Stimulated activated CD8-positive, alpha-beta memory T cell treated with anti-CD3 and anti-CD28 coated beads, Interleukin-15, amount 100 ng/mL, for 4 hours (primary cell): ENCODE measurements at places on chromosomes 4 and X.

DNA sequence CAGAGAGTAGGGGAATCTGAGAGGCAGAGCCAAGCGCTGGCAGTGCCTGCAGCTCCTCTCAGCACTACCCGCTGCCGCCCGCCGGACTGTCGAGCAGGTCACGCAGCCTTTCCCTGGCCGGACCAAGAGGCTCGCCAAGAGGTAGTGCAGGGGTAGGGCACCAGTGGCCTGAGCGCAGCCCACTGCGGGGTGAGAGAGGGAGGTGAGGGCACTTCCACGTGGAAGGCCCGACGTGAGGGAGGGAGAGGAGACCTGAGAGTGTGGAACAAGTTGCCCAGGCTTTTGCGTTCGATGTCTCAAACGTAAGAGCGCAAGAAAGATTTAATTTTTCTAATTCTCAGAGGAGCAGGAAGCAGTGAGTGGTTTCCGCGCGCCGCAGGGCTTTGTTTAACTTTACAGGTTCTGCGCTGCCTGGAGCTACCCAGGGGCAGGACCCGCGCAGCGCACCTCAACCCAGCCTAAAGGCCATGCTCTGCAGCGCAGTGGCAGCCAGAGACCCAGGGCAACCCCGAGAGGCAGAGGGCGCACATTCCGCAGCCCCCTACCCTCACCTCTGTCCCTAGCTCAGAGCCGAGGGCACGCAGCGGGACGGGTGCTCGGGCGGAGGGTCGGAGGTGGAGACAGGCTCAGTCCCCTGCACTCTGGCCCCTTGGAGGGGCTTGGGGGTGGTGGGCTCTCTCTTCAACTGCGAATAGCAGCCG is 14.9 kb downstream of the ARHGAP36 start:
- no peak for DNase-seq

DNA sequence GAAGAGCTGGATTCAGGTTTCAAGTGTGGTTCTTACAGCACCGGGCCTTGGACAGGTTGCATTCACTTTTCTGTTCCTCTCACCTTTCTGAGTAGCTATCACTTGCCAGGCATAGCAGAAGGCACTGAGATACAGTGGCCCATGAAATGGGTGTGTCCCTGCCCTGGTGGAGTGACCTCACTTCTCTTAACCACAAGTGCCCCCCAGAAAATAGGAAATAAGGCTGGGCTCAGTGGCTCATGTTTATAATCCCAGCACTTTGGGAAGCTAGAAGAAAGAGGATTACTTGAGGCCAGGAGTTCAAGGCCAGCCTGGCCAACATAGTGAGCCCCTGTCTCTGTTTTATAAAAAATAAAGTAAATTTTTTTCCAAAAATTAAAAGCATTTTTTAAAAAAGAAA is 101.7 kb upstream of the KIT start:
- DNase-seq = no peak

- no peak for DNase-seq
Observed at GRCh38 chrX:431492-432111, 44.9 kb upstream of the PPP2R3B start.

DNA sequence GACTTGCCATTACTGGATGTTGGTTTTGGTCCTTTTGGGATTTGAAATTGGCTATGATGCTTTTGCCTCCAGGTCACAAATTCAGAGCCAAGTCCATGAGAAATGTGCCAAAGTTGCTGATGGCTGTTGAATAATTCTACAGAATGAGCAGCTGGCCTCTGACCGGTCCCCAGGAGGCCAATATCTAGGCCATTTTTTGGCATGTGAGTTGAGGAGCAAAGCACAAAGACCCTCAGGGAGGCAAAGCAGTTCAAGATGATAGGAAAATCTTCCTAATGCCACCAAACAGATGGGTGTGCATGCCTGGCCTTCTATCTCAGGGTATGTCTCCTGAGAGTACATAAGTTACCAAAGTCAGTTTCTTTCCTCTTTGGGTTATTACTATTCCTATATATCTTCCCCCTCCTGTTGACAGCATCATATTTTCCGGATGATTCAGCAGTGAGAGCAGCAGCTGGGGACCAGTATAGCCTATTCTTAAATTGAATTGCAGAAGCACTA is 44.4 kb downstream of the SEL1L3 start:
- DNase-seq = no peak

GRCh38 chr4:141768954-141769353 is 132.6 kb downstream of the IL15 start:
- no peak for DNase-seq

- no peak for DNase-seq
Observed at GRCh38 chr4:107658400-107659336, 61.4 kb downstream of the PAPSS1 start.

- no peak for DNase-seq
Observed at GRCh38 chr4:101689220-101689619, 101.3 kb upstream of the BANK1 start.

GRCh38 chr4:40613456-40613855 is 16.2 kb downstream of the RBM47 start:
- no peak for DNase-seq

GRCh38 chrX:1162119-1162916 is 50.1 kb downstream of the CRLF2 start:
- no peak for DNase-seq

GRCh38 chr4:163866728-163867315 is 372.3 kb downstream of the TMA16 start:
- no peak for DNase-seq

GRCh38 chr4:125368146-125368545 is 53.4 kb downstream of the FAT4 start:
- DNase-seq = no peak

- no peak for DNase-seq
Observed at GRCh38 chr4:85708468-85708867, 233.5 kb downstream of the ARHGAP24 start.

GRCh38 chr4:107388736-107389274 is 331.2 kb downstream of the PAPSS1 start:
- DNase-seq = no peak

DNA sequence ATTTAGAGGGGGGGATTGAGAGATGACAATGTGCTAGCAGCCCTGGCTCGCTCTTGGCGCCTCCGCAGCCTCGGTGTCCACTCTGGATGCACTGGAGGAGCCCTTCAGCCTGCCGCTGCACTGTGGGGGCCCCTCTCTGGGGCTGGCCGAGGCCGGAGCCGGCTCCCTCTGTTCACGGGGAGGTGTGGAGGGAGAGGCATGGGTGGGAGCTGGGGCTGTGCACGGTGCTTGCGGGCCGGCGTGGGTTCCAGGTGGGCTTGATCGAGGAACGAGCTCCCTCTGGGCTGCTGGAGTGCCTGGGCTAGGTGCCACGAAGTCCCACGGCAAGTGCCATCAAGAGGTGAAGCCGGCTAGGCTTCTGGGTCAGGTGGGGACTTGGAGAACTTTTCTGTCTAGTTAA is 6.9 kb downstream of the C4orf46 start:
- DNase-seq = no peak

GRCh38 chr4:20253735-20254409 is 2.2 kb downstream of the SLIT2 start:
- no peak for DNase-seq

GRCh38 chr4:27123123-27123768 is 262.6 kb downstream of the STIM2 start:
- no peak for DNase-seq

DNA sequence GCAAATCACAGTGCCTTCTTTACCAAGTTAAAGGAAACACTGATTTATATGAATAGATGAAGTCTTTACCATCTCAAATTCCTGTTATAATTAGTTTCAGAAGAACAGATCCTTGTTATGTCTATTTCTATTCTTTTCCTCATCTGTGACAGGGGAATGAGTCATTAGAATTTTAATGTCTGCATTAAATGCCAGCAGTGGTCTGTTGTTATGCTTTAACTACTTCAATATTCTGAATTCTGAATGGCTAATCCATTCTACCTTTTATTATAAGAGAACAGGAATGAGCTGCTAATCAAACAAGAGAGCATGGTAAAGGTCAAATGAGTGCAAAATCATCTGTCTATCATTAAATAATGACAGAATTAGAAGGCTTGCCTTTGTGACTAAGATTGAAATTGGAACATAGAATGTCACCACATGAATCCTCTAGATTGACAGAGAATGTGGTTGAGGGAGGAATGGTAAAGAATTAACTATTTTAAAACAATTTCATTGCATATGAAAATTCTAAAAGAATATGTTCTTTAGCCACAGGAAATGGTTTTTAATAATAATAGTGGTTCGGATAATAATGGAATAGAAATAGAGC is 935.5 kb downstream of the ADGRL3 start:
- no peak for DNase-seq

DNA sequence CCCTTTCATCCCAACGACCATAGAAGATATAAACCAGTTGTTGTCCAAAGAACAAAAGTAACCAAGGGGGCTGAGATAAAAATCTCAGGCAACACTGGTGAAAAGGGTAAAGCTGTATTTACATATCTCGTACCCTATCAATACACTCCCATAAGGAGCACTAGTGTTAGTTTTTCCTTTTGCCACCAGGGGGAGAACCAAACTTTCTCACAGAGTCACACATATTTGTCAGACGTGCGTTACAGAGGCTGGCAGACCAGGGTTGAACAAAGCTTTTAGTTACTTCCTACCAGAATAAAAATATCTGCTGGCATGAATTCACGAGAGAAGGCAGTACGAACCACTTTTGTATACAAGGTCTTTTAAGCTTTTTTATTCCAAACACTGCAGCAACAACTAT is 88.3 kb downstream of the AMELX start:
- no peak for DNase-seq

GRCh38 chrX:129925305-129926092 is 19.5 kb downstream of the UTP14A start:
- DNase-seq = peak; percentile 36

DNA sequence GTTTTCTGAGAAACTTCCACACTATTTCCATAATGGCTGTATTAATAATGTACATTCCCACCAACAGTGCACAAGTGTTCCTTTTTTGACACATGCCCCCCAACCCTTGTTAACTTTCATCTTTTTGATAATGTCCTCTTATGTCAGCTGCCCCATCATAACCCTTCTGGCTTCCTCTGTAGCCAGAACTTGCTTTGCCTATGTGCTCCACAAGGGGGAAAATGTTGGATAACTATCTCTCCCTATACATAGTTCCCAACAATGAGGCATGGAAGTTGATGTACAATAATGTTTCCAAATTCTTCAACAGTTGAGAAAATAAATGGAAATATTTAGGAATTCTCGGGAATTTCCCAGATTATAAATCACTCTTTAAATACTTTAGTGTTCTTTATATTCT is 142.9 kb downstream of the ASB9 start:
- no peak for DNase-seq

DNA sequence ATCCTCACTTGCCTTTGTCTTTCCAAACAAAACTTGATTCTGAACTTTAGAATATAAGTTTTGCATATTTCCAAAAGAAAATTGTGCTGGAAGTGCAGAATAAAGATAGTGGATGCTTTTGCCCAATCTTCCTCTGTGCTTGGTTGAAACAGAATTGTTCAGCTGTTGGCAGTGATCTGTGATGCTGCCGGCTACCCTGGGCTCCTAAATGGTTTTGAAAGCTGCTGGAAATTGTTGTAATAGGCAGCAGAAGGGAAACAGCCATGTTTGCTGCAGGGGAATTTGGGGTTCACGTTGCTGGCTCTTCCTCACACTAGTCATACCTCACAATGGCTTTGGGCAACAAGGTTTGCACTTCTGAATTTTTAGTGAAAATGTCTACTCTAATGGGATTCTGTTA is 398.0 kb downstream of the RAPGEF2 start:
- DNase-seq = no peak
